ENCODE measurements at places on chromosomes 6 and 20.

GRCh38 chr20:58222446-58222845, 6.0 kb downstream of the ANKRD60 start:
- DNase-seq: no peak

DNA sequence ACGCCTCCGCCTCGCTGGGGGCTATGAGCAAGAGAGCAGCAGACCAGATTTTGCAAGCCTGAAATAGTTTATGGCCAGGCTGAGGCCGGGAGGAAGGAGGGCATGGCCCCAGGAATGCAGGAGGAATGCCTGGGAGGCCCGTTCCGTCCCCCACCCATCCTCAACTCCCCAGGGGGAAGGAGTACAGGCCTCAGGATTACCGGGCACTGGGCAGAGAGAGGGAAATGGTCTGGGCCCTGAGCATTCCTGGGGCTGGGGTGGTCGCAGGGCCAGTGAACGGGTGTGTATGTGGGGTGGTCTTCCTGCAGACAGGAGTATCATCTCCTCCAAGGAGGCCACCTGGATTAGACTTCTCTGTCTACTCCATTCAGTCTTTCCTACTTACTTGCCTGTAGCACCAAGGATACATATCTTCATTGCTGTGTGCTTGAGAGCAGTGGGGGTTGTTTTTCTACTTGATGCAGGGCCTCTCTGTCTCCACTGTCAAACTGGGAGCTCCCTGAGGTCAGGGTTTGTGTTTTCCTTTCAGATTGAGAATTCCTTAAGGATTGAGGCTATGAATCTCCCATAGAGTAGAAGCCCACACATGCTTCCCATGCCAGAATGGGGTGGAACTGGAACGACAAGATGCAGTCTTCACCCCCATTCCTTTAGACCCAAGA, 81.3 kb downstream of the VEGFA start:
- no peak for DNase-seq

DNA sequence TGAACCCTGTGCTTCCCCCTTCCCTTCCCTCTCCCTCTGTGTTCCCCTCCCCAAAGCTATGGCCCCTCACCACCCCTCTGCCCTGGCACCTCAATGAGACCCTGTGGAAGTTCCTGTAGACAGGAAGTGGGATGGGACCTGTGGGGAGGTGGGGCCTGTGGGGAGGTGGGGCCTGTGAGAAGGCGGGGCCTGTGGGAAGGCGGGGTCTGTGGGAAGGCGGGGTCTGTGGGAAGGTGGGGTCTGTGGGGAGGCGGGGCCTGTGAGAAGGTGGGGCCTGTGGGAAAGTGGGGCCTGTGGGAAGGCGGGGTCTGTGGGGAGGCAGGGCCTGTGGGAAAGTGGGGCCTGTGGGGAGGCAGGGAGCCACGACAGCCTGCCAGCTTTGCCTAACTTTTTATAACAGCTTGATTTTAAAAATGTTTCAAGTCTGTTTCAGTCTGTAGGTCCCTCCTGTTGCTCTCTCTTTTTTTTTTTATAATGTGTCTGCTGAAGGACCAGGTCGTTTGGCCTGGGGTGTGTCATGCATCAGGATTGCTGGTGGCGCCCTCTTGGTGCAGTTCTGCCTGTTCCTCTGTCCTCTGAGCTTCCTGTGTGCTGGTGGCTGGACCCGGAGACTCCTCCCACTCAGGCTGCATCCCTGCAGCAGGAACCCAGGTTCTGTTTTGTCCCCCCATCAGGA, 70.5 kb upstream of the SLCO4A1 start:
- DNase-seq: no peak

DNA sequence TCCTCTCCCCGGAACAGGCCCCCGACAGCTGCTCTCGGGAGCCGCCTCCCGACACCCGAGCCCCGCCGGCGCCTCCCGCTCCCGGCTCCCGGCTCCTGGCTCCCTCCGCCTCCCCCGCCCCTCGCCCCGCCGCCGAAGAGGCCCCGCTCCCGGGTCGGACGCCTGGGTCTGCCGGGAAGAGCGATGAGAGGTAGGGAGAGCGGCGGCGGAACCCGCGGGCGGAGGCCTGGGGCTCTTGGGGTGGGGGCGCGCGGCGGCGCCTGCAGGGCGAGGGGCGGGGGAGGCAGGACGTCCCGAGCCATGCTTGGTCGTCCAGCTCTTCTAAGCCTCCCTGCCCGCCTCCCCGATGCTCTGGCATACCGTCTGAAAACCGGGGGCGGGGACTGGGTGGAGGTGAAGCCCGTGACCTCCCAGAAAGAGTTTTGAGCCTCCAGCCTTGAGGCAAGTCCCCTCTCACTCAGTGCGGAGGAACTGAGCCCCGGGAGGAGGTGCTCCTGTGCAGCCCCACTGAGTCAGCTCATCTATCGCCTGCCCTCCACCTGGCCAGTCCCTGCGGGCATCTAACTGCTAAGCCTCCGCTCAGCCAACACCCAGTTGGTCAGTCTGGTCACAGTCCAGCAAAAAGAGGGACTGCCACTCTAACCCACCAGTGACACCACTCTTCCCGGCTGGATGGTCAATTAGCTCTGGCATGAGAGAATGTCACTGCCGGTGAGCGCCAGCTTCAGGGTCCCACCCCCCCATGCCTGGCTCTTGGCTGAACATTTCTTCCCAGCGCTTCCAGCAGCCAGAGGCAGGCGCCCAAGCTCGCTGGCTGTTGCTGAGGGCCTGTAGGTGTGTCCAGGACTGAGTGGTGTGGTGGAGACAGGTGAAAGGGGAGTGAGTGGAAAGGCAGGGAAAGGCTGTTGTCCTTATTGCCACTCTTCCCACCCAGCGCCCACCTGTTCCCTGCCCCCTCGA, 482 bp downstream of the DDR1 start:
- DNase-seq: no peak

DNA sequence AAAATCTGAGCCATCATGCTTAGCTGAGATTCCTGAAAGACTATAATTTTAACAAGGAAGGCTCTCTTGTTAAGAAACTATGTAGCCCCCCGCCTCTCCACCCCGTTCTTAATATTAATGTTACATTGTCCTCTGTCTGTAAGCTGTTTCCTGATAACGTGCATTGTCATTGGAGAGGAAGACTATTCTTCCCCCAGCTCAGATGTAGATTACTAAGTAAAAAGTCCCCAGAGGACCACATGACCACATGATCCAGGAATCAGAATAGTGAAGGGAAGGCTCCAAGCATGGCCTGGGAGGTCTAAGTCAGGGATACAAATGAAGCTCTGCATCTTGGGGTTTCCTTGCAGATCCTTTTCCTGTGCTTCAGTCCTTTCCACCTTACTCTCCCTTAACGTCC, 106.4 kb downstream of the JARID2 start:
- no peak for DNase-seq

DNA sequence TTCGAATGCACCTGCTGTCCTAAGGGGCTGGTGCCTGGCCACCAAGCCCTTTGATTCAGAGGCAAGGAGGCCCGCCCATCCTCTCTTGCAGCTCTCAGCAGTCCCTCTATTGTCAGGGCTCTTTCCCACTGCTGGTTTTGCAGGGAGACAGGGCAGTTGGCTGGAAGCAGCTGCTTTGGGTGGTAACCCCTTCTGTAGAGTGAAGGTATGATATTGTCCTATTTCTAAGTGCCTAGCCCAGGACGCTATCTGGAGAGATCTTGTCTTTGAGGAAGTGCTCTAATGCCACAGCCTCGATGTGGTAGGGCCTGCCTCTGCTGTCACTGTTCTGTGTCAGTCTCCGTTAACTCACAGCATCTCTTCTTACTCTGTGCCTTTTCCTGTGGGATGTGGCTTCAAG, 5.6 kb downstream of the PLCG1 start:
- no peak for DNase-seq

DNA sequence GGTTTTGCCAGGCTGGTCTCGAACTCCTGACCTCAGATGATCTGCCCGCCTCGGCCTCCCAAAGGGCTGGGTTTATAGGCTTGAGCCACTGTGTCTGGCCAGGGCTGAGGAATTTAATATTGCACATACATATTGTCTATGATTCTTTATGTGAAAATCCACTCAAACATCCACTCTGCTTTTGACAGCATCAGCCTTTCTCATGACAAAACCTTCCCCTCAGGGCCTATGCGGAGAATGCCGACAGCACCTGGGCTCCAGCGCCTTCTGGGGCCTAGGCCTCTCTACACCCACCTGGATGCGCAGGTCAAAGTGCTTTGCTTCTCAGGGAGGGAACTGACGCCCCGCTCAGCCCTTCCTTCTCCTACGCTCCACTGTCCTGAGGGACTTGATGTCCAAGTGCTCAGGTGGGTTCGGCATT, 5.4 kb downstream of the RAMACL start:
- no peak for DNase-seq

- peak; percentile 42 for DNase-seq
Observed at GRCh38 chr6:7107578-7108195, at the start of gene RREB1. TSS of gene RREB1 (plus strand) at chr6:7107961. CDS start at chr6:7181912, 73,951 bp downstream.

- no peak for DNase-seq
Observed at GRCh38 chr6:108163267-108163643, 2.6 kb upstream of the NR2E1 start.

DNA sequence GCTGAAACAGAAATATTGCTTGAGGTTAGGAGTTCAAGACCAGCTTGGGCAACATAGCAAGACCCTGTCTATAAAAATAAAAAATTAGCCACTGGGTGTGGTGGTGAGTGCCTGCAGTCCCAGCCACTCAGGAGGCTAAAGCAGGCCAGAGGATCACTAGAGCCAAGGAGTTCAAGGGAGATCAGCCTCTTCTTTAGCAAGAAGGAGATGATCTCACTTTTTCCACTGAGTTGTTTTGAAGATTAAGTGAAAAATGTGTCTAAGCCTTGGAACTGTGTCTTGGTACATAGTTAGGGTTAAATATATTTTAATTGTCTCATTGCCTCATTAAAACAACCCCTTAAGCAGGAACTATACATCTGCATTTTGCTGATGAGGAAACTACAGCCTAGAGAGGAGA, 279.0 kb upstream of the ZFP64 start:
- DNase-seq: no peak

DNA sequence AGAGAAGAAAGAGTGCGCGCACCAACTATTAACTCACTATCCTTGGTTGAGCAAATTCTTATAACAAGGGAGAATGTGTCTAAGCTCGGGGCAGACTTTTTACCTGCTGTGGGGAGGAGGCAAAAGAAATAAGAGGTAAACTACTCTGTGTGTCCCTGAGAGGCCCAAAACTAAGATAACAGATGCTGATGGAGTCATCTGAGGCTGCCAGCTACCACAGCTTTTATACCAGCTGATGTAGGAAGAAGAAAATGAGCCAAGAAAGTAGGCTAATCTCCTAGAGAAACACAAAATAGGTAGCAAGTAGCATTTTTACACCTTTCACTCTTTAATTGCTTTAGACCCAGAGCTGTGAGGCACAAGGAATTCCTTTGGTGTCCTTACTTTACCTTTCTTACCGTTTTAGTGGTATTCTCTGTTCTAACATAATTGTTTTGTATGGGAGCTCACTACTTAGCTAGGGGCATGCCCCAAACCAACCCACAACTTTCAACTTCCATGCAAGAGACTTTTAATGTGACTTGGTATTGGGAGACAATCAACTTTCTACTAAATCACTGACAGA, 27.8 kb upstream of the PIM1 start:
- DNase-seq: no peak

DNA sequence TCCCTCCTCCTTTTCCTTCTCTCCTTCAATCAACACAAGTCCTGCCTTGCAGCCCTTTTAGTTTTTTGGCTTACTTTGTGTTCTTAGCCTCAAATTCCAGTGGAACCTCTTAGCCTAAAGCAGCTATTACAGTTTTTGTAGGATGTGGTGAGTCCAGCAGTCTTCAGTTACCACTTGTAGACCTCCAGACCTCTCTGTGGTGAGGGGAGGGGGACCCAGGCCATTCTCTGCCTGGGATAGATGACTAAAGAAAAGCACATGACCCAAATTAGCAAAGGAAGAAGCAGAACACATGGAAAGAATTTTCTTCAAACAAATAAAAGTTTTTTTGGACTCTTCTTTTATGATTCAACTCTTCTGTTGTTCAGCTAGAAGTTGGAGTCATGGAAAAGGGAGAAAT, 246.5 kb downstream of the HAO1 start:
- no peak for DNase-seq

DNA sequence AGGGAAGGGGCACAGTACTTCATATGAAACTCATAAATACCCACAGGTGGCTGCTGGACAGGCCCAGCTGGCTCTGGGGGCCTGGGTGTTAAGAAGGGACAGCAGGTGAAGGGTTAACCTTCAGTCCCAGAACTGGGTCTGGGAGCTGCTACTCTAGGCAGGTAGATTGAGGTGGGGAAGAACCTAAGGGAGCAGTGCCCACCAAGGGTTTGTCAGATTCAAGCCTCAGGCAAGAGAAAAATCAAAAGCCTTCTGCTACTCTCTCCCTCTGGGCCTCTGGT, 5.6 kb downstream of the RPL10A start:
- no peak for DNase-seq

DNA sequence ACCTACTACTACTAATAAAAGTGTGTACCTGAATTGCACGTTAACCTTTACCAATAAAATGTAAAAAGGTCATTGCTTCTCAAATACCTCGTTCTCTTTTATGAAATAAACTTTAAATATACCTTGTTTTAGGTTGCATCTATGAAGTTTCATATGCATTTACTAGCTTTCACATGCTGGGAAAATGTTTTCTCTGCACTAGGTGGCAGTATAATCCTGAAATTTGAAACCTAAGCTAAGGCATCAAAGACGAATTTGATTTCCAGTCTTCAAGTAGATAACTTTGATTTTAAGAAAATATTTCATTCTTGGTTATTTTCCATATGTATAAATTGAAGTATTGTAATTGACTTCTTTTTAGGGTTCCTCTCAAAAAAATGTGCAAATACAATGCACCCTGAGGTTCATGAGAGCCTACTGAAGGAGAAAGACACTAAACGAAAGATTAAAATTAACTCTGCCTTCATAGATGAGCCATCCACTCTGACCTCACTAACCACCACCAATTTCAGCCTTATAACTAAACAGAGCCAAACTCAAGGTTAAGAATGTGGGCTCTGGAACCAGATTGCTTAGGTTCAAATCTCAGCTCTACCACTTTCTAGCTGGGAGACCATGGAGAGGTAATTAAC, 7.3 kb upstream of the COL9A1 start:
- DNase-seq: no peak

GRCh38 chr6:68008445-68008844, 626.6 kb upstream of the ADGRB3 start:
- no peak for DNase-seq

DNA sequence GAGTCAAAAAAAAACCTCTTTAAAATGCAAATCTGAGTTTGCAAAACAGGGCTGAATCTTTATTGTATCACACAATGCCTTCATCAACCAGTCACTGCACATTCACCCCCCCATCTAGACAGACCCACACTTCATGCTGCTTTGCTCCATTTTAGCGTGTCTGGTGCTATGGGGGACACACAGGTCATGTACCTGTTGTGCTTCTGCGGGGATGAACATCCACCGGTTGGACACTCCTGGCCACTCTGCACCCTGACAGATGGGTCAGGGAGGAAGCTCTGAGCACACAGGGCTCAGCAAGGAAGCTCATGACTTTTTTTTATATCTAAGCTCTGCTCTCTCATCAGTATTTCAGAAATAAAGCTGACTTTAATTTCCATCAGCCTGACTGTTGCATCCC, 136.3 kb downstream of the PRND start:
- DNase-seq: no peak

DNA sequence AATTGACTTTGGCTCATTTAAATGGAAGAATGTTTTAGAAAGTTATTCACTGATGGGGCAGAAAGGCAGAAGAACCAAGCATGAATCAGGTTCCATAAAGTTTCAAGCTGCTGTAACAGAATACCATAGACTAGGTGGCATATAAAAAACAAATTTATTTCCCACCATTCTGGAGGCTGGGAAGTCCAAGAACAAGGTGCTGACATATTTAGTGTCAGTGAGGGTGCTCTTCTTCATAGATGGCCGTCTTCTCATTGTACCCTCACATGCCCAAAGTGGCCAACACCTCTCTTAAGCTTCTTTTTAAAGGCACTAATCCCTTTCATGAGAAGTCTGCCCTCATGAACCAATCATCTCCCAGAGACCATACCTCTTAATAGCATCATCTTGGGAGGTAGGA, 560.2 kb upstream of the FLRT3 start:
- no peak for DNase-seq

Data from stimulated activated CD8-positive, alpha-beta memory T cell treated with anti-CD3 and anti-CD28 coated beads, Interleukin-2, amount 100 ng/mL, for 1 hour (primary cell).